ENCODE measurements at places on chromosomes 6 and 20.

- no peak for DNase-seq
Measured at GRCh38 chr6:15849395-15849794, 186.6 kb upstream of the DTNBP1 start.

DNA sequence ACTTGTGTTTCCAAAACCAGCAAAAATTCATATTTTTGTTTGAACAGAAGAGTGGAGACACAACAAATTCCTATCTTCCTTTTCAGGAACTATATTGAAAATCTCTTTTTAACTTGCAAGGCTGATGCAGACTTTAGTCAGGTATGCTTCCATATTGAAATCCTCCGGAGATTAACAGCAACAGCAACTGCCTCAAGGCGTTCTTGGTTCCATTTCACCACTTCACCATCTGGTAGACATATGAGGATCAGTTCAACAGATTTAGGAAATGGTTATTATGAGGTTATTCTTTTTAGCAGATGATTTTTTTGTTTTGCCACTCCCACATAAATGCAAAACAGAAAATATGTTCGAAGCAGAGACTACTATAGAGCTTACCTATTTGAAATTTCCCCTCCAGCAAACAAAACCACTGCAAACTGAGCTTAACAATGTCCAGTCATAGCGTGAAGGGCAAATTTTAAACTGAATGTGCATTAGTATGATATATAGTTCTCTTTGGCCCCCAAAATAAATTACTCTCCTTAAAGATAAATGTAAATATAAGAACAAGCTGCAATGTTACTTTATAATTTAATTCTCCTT, 520.5 kb upstream of the ADGRB3 start:
- no peak for DNase-seq

DNA sequence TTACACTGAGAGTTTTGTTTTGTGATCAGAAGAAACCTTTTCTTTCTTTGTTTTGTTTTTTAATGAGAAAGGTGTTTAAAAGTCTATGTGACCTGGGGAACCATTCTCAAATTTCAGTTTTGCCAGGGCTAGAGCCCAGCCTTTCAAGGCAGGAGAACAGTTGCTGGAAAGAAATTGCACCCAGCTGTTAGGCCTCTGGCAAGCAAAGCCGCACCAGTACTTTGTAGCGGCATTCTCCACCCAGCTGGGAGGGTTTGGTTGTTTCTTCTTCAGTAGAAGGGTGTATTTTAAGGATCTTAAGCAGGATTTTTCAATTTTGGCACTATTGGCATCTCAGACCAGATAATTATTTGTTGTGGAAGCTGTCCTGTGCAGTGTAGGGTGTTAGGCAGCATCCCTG, 16.6 kb upstream of the MAPK13 start:
- DNase-seq: no peak

- DNase-seq: no peak
Measured at GRCh38 chr6:27129095-27129815, 118.2 kb upstream of the PRSS16 start.

DNA sequence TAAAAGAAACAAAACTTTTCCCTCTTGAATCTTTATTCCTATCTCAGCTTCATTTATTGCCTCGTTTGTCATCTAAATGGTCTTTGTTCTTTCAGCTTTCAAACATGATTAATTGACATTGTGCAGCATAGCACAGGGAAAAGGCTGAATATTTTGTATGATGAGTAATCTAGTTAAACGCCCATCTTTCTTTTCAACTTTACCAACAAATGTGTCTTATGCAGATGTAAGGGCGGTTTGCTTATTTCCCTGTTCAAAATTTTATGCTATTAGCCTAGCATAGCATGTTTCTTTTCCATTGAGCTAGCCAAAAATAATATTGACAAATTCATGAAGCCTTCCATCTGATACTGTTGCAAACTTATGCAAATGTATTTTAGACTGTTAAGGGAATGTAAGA, 176.4 kb upstream of the AKAP12 start:
- no peak for DNase-seq

GRCh38 chr20:57275813-57276212, 9.4 kb upstream of the BMP7 start:
- no peak for DNase-seq

- DNase-seq: no peak
Measured at GRCh38 chr6:142907544-142907943, 37.4 kb downstream of the HIVEP2 start.

- no peak for DNase-seq
Measured at GRCh38 chr6:167097770-167098169, 25.1 kb upstream of the CCR6 start.

DNA sequence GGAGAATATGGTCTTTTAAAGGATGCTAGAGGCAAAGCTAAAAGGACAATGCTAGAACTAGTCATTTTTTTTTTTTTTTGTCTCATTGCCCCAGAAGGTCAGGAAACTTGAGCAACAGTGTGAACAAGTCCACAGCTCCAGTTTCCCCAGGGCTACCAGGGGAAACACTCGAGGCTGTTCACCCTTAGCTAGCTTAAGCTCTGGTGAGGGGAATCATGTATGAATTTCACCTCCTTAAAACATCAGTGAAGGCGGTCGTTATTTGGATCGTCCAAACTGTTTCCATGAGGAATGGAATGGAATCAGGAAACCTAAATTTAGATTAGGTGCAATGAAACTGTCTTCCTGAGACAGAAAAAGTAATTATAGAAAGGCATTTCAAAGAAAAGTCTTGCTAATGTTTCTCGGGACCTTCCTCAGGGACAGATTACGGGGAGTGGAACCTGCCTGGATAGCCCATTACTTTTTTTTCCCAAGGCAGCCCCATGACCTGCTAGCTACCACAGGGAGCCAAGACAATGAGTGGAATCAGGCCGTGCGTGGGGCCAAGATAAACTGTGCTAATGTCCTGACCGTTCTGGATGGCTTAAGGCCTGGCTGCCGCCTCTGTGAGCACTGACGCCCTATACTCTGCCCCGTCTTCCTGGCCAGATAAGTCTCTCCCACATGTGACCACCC, 164.8 kb upstream of the SGK1 start:
- no peak for DNase-seq

DNA sequence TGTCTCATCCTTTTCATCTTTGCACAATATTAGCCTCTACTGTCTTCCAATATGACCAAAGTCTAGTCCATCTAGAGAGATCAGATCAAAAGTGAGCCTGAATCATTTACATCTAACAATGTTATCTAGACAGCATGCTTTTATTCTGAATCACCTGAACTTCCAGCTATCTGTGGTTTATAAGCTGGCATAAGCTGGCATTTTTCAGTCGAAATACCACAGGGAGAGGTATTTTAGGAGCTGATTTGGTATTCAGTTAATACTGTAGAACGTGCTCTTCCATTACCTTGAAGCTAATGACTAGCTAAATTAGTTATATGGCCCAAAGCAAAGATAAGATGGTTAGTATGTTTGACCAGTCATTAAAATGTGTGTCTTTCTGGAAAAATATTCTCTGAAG, 188.3 kb upstream of the AGPAT4 start:
- DNase-seq: no peak

GRCh38 chr6:27872642-27873020, 39.6 kb downstream of the OR2B2 start:
- DNase-seq: no peak

- no peak for DNase-seq
Measured at GRCh38 chr20:62129731-62130531, 7.7 kb downstream of the LSM14B start.

GRCh38 chr6:106732376-106732940, 103.1 kb downstream of the QRSL1 start:
- DNase-seq: no peak

- DNase-seq: no peak
Measured at GRCh38 chr20:4041748-4042411, 26.5 kb upstream of the RNF24 start.

DNA sequence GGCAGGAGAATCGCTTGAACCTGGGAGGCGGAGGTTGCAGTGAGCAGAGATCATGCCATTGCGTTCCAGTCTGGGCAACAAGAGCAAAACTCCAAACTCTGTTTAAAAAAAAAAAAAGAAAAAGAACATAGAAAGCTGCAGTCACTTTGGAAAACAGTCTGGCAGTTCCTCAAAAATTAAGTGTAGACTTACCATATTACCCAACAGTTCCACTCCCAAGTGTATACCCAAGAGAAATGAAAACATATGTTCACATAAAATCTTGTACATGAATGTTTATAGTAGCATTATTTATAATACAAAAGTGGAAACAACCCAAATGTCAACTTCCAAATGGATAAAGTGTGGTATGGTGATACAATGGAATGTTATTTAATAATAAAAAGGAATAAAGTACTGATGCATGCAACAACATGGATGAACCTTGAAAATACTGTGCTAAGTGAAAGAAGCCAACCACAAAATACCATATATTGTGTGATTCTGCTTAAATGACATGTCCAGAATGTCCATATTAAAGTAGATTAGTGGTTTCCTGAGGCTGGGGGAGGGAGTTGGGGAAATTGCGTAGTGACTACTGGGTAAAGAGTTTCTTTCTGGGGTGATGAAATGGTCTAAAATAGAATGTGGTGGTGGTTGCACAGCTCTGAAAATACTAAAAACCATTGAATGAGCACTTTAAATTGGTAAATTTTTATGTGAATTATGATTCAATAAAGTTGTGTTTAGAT, 62.9 kb downstream of the SUN5 start:
- no peak for DNase-seq

DNA sequence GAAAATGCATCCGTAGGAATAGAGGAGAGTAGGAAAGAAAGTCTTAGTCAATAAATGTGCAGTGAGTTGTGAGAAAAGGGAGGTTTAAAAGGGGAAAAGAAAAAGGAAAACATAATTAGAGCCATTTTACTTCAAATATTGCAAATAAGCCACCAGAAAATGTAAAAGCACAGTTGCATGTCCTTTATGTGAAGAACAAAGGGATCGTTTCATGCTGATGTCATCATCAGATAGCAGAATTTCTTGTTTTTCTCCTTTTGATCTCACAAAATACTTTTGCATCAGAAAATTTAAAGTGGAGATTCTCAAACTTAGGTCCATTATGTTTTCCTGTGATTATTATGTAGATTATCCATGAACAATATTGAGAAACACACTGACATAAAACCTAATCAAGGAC, 166.7 kb downstream of the HAO1 start:
- no peak for DNase-seq

DNA sequence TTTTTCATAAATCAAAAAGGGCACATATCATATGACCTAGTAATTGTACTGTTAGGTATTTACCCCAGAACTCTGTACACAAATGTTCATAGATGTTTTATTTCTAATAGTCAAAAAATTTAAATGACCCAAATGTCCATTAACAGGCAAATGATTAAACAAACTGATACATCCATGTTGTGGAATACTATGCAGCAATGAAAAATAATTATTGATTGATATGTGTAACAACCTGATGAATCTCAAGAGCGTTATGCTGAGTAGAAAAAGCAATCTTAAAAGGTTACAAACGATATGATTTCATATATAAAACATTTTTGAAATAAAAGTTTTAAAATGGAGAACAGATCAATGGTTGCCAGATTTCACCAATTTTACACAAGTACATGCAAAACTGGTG, 18.1 kb downstream of the HTR1B start:
- DNase-seq: no peak

DNA sequence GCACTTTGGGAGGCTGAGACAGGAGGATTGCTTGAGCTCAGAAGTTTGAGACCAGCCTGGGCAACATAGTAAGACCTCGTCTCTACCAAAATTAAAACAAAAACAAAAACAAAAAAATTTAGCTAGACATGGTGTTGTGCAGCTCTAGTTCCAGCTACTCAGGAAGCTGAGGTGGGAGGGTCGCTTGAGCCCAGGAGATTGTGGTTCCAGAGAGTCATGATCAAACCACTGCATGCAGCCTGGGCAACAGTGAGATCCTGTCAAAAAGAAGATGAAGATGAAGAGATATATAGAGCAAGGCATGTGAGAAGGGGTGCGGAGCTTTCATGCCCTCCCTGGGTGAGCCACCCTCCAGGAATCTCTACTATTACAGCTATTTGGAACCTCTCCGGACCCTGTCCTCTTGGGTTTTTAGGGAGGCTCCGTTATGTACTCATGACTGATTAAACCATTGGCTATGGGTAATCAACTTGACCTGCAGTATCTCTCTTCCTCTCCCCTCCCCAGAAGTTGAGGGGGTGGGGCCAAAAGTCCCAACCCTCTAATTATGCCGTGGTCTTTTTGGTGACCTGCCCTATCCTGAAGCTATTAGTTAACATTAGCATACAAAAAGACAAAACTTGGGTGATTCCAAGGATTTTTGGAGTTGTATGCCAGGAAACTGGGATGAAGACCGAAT, 9.0 kb downstream of the POLH start:
- DNase-seq: no peak

DNA sequence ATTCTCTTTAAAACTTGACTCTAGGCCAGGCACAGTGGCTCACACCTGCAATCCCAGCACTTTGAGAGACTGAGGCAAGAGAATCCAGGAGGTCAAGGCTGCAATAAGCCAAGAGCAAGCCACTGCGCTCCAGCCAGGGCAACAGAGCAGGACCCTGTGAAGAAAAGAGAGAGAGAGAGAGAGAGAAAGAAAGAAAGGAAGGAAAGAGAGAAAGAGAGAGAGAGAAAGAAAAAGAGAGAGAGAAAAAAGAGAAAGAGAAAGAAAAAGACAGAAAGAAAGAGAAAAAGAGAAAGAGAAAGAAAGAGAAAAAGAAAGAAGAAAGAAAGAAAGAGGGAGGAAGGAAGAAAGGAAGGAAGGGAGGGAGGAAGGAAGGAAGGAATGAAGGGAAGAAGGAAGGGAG, 76.7 kb downstream of the RIN2 start:
- no peak for DNase-seq

DNA sequence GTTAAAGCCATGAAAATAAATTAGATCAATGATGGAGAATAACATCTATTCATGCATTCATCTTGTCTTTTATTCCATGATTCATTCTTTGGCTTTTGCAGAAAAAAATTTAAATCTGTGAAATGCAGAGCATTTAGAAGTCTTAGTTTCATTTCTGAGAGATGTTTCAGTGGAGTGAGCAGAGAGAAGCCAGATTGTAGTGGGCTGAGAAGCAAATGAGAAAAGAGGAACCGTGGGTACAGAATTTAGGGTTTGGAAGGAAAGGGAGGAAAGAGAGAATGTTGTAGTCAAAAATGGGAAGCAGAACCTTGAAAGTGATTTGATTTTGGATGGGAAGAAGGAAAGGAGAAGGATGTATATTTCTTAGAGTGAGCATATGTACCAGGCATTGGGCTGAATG, 260.3 kb upstream of the MAN1A1 start:
- DNase-seq: no peak
